Esophagus squamous epithelium (tissue), 5 donors: ENCODE measurements at places on chromosomes 16 and 17.

GRCh38 chr16:1723450-1724147 lies 17.6 kb downstream of the MAPK8IP3 start:
- no peak for DNase-seq

DNA sequence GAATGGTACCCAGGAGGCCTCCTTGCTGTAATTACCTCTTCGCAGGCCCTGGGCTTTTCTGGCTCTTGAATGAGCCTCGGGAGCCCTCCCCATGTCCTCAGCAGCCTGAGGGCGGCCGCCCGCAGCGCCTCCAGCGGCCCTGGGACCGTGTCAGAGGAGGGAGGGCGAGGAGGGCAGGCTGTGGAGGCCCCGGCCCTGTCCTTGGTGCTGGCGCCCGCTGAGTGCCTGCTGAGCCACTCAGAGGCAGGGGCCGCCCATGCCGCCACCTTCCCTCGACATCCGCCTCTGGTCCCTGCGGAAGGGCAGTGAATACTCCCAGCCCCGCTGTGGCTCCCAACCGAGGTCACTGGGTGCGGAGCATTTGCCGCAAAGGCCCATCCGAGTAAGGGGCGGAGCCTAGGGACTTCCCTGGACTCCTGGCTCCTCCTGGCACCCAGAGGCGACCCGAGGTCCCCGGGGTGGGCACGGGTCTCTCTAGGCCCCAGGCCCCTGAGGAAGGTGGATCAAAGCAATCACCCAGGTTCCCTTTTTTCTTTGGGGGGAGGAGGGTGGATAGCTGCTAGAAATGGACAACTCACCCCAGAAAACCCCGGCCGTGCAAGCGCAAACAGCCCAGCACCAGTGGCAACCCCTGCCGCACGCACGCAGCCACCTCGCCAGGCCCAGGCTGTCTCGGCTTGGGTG lies 2.8 kb downstream of the RBFOX3 start:
- no peak for DNase-seq

DNA sequence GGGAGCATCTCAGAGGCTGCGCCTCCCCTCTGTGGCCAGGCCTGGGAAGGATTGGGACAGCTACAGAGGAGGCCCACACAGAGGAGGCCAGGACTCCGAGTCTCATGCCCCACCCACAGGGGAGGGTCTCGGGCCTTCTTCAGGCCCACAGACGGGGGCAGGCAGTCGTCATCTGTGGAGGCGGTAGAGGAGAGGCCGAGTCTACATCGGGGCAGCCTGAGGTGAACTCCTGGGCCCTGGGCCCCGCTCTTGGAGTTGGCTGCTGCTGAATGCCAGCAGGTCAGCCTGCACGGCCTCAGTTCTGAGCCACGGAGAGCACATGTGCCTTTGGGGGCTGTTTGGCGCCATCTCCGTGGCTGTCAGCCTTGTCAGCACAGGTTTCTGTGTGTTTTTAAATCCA lies 8.1 kb upstream of the NUDT16L1 start:
- no peak for DNase-seq

DNA sequence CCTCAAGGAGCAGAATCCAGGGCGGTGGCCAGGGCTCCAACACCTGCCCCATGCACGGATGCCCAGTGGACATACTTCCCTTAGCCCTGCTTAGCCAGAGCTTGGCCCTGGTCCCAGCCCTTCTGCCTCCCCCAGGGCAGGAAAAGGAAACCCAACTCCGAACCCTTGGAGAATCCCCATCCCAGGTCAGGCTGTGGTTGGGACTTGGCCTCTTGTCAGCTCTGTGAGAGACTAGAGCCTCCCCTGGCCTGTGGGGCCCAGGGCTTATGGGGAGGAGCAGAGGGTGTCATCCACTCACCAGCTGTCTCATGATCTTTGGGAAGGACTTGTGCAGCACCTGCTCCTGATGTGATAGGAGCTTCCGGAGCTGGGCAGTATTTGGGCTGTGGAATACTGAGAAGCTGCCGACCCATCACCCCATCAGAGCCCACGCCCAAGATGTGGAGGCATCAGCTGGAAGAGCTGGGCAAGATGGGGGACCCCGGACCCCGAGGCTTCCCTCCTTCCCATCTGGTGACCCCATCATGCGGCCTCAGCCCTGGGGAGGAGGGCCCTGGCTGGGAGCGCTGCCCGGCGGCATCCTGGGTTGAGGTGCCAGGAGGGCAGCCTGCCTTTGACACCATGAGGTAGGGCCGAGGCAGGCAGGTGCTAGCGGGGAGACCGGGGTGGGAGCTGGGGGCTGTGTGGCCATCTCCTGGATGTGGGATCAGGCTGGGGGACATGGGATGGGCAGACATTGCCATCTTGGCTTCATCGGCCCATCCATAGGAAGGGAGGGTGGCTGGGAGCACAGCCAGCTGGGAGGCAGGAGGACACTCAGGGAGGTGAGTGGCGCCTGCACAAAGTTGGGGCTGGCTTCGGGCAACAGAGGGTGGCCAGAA lies 45.1 kb downstream of the TNFRSF13B start:
- DNase-seq = no peak

- no peak for DNase-seq
Observed at GRCh38 chr17:4913994-4914393, 11.1 kb upstream of the CHRNE start.
